ENCODE measurements at places on chromosomes 1 and 21.
A peak's percentile ranks its signal among the peaks of the same experiment; 100 is the strongest.

DNA sequence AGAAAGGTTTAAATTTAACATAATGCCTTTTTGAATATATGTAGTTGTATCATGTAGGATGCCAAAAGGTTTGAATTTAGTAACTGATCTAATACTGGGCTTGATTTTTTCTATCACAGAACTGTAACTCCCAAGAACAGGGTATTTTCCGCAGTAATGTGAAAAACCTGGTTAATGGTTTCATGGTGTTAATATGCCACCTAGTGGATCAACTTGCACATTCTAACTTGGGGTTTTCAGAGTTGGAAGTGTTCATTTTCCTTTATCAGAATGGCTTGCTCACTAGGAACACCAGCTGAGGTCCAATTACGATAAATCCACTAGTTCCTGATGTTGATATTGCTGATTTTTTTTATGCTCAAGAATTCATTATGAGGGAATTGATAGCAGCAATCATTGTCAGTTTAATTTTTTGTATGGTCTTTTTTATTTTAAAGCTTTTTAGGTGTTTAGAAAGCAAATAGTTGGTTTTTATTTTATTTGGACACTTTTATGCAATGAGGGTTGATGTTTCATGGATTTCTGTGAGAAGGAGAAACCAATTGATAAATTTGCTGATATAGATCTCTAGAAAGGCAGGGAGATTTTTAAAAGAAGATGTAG lies 157.2 kb downstream of the PLA2G4A start:
- DNase-seq, result peak; percentile 22

DNA sequence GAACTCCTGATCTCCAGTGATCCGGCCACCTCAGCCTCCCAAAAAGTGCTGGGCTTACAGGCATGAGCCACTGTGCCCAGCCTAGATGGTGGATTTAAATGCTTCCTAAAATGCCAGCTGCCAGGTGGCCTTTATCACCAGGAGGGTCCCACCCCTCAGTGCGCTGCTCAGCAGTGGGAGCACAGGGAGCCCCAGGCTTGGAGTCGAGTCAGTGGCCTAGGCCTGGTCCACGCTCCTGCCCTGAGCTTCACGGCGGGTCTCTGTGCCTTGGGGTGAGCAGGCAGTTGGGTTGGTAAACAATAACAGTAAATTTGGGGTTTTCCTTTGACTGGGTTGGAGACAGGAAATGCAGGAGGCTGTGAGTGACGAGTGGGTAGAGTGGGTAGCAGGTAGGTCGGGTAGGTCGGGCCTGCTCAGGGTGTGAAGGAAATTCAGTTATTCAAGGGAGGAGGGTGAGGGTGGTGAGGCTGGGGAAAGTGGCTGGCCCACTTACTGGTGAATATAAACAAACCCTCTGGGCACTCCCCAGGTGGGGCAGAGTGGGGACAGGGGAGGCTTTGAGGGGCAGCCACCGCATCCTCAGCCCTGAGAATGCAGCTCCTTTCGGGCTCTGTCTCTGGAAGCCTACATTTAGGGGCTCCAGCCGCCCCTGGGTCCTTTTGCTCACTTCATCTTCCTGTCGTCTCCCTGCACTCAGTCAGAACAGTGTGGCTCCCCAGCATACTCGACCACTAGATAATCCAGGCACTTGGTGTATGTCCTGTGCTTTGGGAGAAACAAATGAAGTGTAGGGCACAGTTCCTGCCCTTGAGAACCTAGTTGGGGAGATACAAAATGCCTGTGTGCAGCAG lies 33.5 kb upstream of the IL19 start:
- DNase-seq, result no peak

DNA sequence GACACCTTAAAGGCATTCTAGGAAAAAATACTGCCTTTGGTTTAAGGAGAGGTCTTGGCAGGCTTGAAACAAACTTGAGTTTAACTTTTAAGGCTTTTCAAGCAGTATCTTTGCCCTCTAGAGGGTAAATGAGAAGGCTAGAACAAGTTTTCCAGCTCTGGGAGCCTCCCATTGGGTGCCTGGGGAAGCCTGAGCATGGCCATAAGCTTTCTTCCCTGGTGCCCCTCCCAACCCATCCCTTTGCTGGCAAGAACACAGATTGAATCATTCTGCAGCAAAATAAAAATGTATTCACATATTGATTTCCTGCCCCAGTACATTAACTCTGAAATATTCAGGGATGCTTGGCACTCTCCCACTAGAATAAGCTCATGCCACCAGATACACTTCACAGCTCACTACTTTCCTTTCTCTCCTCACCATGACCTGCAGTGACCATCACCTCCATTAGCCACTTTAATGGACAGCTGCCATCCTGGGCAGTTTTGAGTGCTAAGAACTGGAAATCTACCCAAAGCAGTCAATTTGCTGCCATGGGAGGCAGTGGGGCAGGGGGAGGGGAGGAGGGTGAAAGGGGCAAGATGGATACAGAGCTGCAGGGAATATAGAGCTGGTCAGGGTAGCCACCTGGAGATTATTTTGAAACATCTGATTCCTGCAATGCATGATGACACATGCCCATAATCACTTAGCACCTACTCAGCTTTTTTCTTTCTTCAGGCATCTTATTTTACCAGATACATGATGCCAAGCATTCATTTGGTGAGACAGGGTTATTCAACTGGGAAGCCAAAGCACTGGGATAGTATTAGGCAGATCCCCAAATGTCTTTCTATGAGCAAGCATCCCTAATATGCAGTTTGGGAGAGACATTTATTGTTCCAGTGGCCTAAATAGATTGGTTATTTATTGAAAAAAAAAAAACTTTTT lies 140.6 kb downstream of the SYT2 start:
- DNase-seq, result no peak

DNA sequence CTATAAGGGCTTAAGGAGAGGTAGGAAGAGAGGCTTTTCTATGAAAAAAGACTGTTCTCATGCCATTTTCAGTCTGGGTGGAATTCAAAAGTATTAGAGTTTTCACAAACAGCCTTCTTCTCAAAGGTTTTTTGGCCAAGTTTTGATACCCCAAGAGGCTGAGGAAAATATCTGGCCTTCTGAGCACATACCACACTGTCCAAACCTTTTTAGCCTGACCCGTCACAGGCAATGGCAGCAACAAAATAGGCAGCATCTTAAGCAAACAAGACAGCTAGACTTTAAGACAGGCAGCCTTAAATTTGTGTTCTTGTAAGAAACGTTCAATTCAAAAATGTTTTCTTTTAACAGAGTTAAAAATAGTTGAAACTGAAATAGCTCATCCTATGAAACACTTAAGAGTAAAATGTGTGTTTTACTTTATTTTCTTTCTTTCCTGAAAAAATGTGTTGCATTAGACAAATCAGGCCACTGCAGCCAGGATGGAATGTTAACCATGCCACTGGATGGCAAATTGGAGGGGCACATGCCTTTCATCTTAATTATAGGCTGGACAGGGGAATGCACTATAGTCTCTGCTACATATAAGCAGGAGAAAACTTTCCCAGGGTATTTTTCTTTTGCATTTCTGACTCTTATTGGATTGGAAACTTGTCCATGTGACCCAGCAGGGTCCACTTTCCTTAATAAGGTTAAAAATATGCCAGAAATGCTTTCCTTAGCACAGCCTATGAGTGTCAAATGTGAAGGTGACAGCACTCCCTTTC lies 315.0 kb downstream of the TGFB2 start:
- DNase-seq, result no peak

DNA sequence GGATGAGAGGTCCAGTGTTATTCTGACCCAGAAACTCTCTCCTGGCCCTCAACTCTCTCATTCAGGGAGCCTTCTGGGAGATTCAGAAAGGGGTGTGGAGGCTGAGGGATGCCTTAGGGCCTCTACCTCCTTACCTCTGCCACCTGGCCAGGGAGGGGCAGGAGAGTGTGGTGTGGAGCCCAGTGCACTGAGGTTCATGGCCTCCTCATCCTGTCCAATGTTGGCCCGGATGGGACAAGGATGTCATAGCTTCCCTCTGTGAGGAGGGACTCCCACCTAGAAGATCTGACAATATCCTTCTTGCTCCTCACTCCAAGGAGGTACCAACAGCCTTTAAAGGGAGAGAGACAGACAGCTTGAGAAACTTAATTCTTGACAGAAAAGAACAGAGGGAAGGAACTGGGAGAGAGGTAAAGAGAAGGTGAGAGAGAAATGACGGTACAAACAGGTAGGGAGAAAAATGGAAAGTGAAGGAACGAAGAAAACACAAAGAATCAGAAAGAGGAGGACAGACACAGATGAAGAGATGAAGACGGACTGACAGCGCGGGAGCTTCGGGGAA lies 779 bp downstream of the BEND5 start:
- no peak for DNase-seq

DNA sequence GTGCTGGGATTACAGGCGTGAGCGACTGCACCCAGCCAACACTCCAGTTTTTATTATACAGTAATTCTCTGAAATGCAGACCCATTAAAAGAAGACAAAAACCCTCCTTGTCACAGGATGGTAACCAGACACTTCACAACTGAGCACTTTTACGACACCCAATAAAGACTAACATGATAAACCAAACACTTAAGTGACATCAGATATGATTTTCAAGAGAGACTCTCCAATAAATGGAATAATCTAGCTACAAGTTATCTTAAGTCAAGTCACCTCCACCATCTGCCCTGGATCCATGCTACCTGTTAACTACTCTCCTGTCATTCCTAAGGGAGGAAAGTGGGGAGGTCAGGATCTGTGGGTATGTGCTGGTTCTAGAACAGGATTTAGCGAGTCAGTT lies 5.6 kb downstream of the GNG12 start:
- no peak for DNase-seq

GRCh38 chr21:26320596-26320995 lies 150.0 kb upstream of the APP start:
- no peak for DNase-seq

DNA sequence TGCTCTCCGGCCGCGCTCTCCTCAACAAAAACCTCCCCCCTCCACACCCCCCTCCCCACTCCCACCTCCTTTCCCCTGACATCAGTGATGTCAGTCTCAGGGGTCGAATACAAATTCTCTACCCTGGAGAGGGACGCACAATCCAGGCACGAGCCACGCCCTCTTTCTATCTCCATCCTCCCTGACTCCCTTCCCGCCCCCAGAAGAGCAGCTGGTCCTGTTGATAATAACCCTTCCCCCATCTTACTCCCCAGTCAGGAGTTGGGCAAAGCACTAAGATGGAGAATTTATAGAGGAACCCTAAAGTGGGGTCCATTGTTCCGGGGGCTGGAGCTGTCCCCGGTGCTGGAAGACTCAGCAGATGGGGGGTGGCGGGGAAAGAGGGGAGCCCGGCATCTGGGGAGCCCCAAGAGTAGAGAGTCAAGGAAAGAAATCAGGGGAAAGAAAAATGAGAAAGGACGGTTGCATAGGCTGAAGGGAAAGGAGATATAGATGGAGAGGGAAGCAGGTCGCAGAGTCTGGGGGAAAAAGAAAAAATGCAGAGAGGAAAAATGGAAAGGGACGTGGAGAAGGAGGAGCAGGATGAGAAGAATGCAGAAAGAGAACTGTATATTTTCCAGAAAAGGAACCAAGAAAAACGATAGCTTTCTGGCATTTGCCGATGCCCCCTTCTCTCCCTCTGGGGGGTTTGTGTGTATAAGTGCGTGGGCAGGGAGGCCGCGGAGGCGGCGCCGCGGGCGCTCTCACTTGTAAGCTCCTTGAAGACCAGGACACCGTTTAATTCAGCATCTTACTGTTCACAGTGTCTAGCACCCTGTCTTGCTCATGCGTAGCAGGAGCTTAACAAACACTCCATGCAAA lies at the start of gene CELF3:
Gene CELF3 (minus strand): TSS at position 33 of the 861 bp plus-strand sequence. CDS start 783 bp downstream, outside the sequence.
- DNase-seq, result no peak

GRCh38 chr1:180002437-180002836 lies 47.8 kb downstream of the CEP350 start:
- no peak for DNase-seq

DNA sequence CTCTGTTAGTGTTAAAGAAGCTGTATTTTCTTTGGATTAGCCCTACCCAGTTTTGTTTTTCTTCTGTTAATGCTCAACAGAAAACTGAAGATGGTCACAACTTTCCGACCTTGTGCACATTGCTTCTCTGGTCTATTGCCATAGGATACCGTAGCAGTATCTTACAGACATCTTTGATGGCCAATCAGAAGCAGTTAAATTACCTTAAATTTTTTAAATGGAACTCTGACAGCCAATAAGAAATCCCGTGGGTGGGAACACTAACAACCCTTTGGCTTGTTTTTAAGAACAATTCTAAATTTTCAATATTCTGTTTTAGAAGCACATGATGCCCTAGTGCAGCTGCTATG lies 17.2 kb downstream of the NFYC start:
- DNase-seq, result peak; percentile 71

GRCh38 chr1:170032531-170033280 lies 41.8 kb downstream of the KIFAP3 start:
- peak; percentile 44 for DNase-seq

All from fibroblast of skin of left biceps (primary cell).